ENCODE measurements at places on chromosomes 2 and 18.
A peak's percentile ranks its signal among the peaks of the same experiment; 100 is the strongest.

GRCh38 chr2:230327418-230328154 is 593 bp downstream of the SP140L start:
- DNase-seq = peak; percentile 37

- DNase-seq = no peak
Measured at GRCh38 chr2:19264852-19265251, 93.6 kb downstream of the OSR1 start.

- no peak for DNase-seq
Measured at GRCh38 chr2:217938036-217938435, 64.8 kb downstream of the TNS1 start.

GRCh38 chr2:2834516-2835254 is 503.6 kb upstream of the MYT1L start:
- no peak for DNase-seq

DNA sequence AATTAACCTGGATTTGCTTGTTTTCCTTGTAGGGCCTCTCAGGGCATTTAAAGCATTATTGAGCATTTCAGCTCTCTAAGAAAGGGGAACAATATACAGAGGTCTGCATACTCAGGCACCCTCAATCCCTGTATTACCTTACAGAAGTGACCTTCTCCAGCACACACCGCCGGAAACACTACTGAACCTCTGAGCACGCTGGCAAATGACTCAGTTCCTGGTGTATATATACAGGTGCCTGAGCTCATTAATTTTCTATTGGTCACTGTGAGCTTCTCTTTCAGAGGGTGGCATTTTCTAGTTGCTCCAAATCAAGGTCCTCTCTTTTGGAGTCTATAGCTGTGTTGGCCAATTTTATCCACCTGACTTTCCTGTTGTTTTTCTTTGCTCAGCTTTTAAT is 85.2 kb upstream of the COPS8 start:
- DNase-seq = no peak

GRCh38 chr2:74528600-74529356 is 728 bp downstream of the AUP1 start:
- no peak for DNase-seq

DNA sequence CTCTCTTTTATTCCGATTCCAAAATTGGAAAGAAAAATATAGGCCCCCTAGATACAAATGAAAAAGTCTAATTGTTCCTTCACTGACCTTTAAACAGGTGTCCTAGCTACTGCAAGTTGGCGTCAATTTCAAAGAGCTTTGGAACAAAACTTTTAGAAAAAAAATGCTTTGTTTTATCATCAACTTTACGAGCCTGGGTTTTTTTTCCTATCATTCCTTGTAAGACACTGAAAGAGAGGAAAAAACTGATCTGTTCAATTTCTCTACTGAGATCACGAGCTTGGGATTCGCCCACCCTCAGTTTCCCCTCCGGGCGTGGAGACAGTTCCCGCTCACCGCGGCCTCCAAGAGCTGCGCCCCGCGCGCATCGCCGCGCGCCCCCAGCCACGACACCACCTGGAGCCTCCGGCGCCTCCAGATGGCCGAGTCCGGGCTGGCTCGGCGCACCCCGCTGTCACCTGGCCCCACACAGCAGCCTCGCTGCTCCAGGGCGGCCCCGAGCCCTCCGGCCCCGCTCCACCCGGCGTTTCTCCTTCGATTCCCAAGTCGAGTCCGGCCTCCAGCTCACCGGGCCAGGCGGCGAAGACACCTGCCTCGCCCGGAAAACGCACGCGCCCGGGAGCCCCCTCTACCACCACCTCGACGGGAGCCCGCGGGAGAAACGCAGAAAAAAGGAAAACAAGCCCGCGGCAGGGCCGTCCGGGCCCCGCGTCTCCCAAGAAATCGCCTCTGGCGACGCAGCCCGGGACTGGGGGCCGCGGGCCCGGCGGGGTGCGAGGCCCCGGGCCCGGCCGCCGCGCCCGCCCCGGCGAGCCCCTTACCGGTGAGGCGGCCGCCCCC is 656 bp downstream of the TBC1D8 start:
- no peak for DNase-seq

GRCh38 chr2:220948579-220948978 is 623.5 kb downstream of the EPHA4 start:
- DNase-seq = no peak

GRCh38 chr2:142742371-142743214 is 134.9 kb upstream of the KYNU start:
- peak; percentile 31 for DNase-seq

- DNase-seq = no peak
Measured at GRCh38 chr2:148933456-148933855, 58.4 kb downstream of the KIF5C start.

- no peak for DNase-seq
Measured at GRCh38 chr2:127872354-127872753, 13.4 kb downstream of the AMMECR1L start.

GRCh38 chr18:79682894-79683625 is 3.5 kb downstream of the CTDP1 start:
- DNase-seq = no peak

DNA sequence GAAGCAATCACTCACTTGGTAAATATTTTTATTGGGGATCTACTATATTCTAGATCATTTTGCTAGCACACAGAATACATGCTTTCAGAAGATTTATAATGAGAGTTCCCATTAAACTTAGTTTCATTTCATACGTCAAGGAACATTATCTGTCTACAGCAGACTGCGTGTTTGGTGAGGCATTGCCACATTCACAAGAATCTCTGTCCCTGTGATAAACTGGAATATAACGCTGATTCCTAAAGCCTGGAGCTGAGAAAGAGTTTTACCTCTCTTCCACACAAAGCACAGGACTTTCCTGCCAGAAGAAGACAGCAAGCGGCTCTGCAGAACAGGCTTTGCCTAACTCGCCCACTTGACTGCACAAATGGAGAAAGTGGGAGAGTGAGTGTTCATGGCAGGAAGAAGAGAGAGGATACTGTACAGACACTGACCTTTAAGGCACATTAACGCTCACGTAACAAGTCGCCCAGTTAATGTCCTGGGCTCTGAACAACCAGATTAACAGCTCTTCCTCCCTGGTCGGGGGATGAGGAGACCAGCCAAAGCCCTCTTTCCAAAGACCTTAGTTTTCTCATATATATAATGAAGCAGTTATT is 356.2 kb downstream of the GPD2 start:
- DNase-seq = no peak

GRCh38 chr2:233179848-233180366 is 71.6 kb upstream of the ATG16L1 start:
- DNase-seq = no peak

GRCh38 chr2:187552828-187553681 is 1.2 kb downstream of the TFPI start:
- DNase-seq = no peak

GRCh38 chr18:48563027-48563426 is 24.2 kb downstream of the CTIF start:
- no peak for DNase-seq

DNA sequence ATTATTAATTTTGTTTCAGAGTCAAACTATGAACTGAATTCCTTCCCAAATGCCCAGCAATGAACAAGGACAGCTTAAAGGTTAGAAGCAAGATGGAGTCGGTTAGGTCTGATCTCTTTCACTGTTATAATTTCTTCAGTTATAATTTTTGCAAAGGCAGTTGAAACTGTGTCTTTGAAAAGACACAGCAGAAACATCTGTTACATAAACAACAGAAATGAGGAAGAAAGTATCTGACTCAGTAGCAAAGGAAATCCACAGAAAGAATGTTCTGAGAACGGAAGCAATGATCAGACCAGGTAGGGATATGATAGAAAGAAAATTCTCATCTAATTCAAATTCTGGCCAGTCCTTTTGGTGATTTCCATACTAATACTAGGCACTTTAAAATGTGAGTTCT is 5.2 kb upstream of the RMC1 start:
- no peak for DNase-seq

GRCh38 chr2:127398239-127398590 is 10.4 kb upstream of the MAP3K2 start:
- peak; percentile 80 for DNase-seq

DNA sequence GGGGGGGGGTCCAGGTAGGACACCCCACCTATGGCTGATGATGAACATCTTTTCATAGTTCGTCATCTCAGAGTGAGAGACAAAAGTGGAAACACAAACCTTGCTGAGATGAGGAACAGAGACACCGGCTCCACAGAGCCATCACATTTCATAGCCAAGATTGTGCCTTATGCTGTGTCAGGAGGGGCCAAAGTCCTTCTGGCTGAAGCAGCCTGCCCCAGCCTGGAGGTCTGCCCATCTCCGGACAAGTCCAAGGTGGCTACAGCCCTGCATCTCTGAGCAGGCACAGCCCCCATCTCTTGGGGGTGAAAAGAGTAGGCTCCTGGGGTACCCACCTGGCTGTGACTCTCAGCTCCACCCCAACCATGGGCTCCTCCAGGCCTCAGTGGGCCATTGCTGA is 70.3 kb downstream of the ZBTB7C start:
- no peak for DNase-seq

DNA sequence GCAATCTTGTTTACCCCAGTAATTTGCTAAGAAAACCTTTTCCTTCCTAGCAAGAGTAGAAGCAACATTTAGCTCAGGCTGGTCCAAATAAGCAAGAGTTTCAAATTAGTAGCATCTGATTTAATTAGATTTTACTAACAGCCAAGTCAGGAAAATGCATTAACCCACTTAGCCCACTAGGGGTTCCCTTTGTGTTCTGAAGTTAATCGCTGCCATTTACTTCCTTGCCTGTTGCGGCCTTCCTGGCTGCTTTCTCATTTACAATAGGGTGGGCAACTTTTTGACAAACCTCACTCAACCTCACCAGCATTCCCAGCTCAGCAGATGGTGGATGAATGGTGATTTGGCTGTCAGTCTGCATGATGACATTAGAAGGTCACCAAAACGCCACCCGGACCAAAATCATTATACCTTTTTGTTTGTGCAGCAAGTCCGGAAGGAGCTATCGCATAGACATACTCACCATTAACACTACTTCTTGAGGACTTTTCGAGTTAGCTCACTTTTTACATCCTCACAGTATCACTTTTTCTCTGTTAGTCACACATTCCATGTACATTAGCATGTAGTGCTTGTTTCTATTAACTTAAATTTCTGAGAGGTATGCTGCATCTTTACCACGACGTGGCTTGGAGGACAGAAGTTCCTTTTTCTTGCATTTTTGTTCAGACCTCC is 101.5 kb upstream of the SETBP1 start:
- no peak for DNase-seq

- DNase-seq = peak; percentile 37
Measured at GRCh38 chr2:195532628-195533271, 124.3 kb upstream of the SLC39A10 start.

DNA sequence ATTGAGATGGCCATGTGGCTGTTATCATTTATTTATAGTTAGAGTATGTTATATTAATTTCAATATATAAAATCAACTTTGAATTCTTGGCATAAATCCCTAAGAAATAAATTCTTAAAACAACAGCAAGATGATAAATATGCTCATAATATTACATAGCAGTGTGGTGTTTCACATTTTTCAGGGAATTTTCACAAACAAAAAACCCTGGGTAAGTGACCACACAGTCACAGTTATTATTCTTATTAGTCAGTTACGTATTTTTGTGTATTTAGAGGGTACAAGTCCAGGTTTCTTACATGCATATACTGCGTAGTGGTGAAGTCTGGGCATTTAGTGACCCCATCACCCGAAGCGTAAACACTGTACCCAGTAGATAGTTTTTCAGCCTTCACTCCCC is 289.5 kb upstream of the REV1 start:
- no peak for DNase-seq

DNA sequence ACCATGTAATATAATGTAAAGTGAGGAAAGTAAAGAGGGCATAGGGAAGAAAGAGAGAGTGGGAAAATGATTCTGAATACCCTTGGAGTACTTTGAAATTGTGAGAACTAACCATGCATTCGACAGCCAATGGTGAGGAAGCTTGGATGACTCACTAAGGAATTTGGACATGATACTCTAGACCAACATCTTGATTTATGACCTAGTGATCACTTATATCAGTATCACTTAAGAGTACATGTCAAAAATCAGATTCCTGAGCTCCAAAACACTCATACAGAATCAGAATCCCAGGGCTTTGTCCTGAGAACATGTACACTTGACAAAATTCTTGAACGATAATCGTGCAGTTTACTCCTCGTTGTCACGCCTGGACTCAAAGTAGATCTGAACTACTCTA is 1899.8 kb upstream of the PIK3C3 start:
- no peak for DNase-seq

- no peak for DNase-seq
Measured at GRCh38 chr2:60159519-60159918, 393.9 kb downstream of the BCL11A start.

GRCh38 chr18:23087352-23087751 is 47.9 kb upstream of the CABLES1 start:
- no peak for DNase-seq

- peak; percentile 93 for DNase-seq
Measured at GRCh38 chr18:67509741-67510391, 6.7 kb downstream of the DSEL start.

DNA sequence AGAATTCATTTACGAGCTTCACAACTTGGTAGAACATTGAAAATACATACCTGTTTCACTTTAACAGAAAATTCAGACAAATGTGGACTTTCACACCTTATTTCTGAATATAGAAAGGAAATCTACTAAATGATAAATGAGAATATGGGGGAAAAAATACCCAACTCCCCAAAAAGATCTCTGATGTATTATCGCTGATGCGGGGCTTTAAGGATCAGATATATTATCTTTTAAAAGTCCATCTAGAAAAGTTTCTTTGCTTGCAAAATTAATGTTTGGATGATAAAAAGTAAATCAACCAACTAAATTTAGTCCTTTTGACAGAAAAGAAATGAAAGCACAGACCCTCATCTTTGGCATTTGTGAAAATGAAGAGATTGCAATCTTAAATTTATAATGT is 540.1 kb upstream of the CHAC2 start:
- DNase-seq = no peak

GRCh38 chr2:69036926-69037325 is 23.9 kb downstream of the ANTXR1 start:
- no peak for DNase-seq

GRCh38 chr2:132662732-132663131 is 7.3 kb downstream of the LYPD1 start:
- no peak for DNase-seq

GRCh38 chr2:182144776-182145165 is 159.1 kb downstream of the PPP1R1C start:
- DNase-seq = no peak

- DNase-seq = no peak
Measured at GRCh38 chr2:108944601-108945331, 44.3 kb downstream of the EDAR start.

- DNase-seq = no peak
Measured at GRCh38 chr2:127423478-127423843, 5.2 kb downstream of the PROC start.
